Panc1 (cell line): ENCODE measurements at places on chromosomes 11 and 22.

DNA sequence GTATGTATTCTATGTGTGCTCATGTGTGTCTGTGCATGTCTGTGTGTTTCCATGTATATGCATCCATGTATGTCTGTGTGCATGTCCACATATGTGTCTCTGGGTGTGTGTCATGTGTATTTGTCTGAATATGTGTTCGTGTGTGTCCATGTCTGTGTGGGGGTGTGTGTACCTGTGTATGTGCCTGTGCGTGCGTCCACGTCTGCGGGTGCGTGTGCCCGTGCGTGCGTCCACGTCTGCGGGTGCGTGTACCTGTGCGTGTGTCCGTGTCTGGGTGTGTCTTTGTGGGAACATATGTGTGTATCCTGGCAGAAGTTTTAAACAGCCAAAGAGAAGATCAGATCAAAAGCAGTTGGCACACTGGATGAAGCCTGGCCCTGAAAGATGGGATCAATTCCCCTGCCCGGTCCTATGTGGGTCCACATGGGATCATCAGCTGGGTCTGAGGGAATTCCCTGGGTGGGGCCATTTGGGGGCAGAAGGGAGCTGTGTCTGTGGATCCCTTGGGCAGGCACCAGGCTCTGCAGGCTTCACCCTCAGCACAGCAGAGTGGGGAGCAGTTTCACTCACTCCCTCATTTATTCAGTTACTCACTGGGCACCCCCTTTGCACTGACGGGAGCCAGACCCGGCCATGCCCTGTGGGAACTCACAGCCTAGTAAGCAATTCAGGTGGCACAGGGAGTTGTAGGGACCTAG is 167.4 kb downstream of the MN1 start:
- no peak for DNase-seq

DNA sequence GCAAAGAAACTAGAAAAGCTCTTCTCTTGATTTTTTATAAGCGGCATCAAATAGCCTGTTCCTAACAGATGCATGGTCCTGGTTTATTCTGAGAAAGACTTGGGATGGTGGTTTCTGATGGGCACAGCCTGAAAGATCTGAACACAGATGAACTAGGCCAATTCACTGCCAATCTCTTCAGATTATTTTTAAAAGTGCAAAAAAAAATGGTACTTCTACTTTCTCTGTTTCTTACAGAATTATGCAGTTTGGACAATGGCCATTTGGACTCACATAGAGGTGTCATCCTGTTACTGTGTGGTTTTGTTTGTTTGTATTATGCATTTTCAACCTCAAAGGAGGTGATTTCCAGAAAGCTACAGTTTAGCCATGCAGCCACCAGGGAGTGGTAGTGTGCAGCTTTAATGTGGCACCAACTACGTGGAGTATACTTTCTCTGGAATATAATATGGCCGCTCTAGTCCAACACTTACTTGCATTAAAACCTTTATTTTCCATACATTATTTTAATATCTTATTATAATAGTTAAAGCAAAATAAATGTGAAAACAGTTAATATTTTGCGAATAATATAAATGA is 469.8 kb upstream of the KIRREL3 start:
- peak; percentile 13 for DNase-seq

DNA sequence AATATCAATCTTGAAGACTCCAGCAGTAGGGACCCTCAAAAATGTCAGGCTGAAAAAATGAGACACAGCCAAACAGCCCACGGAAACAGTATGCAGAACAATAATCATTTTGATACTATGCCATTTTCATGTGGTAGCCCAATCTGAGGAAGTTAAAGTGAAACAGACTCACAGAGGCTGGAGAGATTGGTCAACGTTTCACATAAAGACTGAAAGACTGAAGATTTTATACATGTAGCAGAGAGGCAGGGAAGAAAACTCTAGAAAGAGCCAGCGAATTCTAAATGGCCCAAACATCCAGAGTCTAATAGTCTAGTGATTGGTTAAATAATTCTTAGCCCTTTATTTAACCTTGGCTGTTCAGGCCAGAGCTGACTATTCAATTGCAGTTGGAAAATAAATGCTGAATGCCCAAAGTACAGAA is 49.4 kb downstream of the MAML2 start:
- no peak for DNase-seq

GRCh38 chr11:63042596-63042995 is 27.0 kb upstream of the SLC22A8 start:
- DNase-seq = no peak

DNA sequence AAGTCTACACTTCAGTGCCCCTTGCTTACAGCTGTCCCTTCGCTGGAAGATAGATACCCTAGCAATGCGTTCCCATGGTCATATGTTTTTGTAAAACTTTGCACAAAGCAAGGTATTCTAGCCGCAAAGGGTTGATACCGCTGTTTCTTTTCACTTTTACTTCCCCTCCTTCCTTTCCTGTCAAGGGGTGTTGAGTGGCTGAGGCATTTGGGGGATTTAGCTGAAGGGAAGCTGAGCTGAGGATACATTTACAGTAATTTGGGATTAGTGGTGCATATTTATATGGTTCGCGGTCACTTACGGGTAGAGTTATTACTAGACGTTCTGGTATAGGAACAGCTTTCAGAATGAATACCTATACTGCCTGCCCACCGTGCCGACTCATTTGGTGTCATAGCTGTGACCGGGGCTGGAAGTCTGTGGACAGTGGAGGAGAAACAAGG is 86.9 kb upstream of the WNT11 start:
- DNase-seq = no peak

DNA sequence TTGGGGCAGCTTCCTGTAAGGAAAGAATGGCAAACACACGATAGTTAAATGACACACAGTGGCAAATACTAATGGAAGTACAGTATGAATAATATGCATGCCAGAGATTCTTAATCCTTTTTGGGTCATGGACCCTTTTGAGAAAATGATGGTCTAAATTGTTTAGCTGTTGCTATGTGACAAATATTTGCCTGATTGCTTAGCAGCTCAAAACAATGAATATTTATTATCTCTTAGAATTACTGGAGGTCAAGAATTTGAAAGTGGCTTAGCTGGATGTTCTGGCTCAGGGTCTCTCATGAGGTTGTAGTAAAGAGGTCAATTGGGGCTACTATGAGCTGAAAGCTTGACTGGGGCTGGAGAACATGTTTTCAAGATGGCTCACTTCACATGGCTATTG is 69.7 kb downstream of the FANCF start:
- DNase-seq = no peak

DNA sequence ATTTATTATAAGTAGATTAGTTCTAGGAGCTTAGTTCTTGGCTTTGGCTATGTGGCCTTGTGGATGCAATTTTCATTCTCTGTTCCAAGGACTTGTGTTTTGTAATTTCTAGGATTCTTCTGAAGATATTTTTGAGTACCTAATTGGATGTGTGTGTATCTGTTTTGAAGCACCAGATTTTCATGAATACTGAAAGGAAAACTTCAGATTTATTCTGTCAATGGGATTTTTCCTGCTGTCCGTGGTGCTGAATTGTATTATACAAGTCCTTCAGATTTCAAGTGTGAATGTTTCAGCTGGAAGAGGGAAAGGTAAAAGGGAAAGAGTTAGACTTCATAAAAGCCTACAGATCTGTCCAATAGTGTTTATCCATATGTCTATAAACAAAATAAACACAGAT is 18.2 kb upstream of the SYN3 start:
- no peak for DNase-seq
